ENCODE measurements at places on chromosomes 1 and 21.

DNA sequence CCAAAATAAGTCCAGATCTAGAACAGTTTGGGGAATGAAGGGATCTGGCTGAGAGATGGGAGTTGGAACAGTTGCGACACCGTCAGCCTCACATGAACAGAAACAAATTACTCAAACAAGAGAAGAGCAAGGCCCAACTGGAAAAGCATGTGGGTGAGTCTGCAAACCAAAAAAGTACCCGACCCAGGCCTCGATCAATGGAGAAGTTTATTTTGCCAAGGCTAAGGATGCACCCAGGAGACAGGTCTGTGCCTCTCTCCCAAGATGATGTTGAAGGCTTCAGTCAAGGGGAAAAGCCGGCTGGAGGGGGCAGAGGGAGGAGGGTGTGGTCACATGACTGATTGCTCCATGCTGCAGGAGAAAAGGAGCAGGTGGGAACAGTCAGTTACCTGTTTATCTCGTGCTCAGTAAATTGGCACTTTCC, 42.3 kb downstream of the KRTAP10-1 start:
- no peak for DNase-seq

DNA sequence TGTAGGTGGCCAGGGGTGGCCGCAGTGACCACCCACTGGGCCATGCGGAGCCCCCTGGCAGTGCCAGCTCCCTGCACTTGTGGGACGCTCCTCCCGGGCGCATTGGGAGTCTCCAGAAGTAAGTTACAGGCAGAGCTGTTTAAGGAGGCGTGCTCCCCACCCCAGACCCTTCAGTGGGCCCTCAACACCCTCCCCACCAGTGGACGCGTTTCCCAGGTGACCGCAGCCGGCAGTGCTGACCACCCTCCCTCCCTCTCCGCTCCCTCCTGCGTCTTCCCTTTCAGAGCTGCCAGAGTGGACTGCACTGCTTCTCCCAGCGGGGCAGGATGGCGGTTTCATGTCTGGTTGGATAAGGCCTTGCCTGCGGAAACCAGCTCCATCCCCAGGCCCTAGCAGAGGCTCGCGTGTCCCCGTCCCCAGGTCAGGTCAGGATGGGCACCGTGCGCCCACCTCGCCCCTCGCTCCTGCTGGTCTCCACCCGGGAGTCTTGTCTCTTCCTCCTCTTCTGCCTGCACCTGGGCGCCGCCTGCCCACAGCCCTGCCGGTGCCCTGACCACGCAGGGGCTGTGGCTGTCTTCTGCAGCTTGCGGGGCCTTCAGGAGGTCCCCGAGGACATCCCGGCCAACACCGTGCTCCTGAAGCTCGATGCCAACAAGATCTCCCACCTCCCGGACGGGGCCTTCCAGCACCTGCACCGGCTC, 1.1 kb downstream of the LRRC3 start:
- DNase-seq = no peak

- no peak for DNase-seq
These were observed 10.3 kb upstream of the S100A7 start for GRCh38 chr1:153470707-153471106.

DNA sequence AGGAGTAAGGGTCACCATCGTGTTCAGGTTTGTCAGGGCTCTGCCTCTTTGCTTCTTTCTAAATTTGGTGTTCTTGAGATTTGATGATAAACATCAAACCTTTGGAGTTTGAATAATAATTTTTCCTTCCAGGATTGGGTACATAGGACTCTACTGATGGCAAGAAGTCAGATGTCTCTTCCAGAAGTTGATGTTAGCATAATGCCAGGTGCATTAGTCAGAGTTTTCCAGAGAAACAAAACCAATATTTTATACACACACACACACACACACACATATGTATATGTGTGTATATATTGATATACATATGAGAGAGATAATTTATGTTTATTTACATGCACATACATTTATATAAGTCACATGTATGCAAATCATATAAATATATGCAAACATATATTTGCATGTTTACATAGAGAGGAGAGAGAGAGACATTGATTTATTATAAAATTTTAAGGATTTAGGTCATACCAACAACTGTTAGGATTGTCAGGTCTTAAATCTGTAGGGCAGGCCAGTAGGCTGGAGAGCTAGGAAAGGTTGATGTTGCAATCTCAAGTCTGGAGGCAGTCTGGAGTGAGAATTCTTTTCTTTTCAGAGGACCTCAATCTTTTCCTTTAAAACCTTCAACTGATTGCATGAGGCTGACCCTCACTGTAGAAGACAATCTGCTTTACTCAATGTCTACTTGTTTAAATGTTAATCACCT, 199.2 kb downstream of the HLX start:
- peak; percentile 22 for DNase-seq

GRCh38 chr1:205258261-205258691, 30.5 kb downstream of the TMCC2 start:
- DNase-seq = peak; percentile 10
